ENCODE measurements at places on chromosomes 7 and 10.

DNA sequence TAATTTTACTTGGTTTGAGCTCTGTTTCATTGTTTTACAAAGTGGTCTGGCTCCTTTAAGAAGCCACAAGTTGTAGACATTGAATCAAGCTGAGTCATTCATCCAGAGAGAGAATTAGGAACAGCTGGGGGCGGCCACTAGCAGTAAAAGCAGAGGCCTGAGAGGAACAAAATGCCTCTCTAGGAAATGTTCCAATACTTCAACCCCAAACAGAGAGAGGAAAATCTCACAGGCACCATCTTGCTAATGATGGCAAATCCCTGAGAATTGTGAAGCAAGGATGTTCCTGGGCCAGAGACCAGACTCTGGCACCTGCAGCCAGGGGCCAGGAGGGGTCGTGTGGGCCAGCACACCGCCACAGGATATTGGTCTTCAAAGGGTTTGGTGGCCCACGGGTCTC is 26.5 kb upstream of the TRIL start:
- no peak for DNase-seq

DNA sequence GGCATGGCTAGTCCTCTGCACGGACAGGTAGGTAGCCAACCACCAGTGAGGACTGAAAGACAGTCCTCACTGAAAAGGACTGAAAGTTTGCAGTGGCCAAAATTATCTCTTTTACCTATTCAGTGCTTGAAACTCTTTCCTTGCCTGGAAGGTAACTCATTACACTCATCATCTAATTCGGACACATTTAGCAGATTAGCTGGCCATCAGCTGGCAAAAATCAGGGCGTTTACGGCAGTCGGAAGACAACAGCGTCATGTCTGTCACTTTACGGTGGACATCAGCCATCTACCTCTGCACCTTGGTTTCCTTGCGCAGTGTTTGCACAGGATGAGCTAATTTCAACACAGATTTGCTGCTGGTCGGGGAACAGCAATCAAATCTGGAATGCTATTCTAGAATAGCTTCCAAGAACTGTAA is 740 bp downstream of the ANXA7 start:
- peak; percentile 21 for DNase-seq

DNA sequence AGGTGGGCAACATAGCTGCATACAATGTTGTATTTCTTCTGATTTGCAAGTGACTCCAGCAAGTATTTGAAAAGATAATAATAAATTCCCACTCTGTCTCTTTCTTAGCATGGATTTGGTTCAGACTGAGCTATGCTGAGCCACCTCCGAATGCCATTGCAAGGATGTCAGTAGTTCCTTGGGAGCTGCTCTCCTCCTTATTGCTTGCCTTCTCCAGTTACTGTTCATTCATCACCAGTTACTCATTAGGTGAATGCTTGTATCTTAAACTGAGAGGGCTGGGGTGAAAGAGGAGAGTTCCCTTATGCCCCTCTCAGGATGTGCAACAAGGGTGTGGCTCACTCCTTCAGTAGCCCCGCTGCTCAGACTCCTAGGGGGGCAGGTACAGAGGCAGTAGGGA is 78.4 kb upstream of the PRKAR2B start:
- DNase-seq: no peak

DNA sequence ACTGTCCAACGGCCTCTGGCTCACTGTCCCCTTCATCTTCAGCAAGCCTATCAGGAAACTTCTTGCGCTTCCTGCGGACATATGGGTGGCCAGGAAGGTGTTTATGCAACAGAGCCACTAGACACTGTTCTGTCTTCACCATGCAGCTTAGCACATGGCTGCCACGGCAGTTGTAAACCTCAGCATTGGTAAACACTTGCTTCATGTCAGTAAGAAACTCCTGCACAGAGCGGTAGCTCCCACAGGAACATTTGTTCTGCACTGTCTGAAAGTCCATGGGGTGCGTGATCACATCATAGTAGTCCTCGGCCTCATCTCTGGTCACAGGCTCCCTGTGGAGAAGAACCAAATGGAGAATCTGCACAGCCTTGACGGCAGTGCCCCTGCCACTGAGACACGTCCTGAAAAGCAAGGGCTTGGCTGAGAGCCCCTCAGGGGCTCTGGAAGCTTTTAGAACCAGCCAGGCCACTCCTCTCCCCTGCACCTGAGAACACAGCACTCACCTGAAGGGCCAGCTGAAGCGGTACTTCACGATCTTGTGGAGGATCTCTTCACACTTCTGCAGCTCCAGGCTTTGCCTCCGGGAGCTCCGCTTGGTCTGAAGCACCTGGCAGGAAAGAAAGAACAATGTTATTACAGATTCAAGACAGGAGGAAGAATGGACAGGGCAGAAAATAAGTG is 8.8 kb downstream of the FZD9 start:
- no peak for DNase-seq

- no peak for DNase-seq
Observed at GRCh38 chr7:116897661-116898060, 35.3 kb downstream of the CAPZA2 start.

Measured in T-helper 9 cell (primary cell).